ENCODE measurements at places on chromosomes 13 and 19.

- DNase-seq: no peak
- peaks cover 19% of the 10 kb centered on the region for H3K4me1 ChIP-seq
- H3K36me3 ChIP-seq: peaks cover 19% of the 10 kb centered on the region
- no peak overlapping the region for H3K27ac ChIP-seq
Observed at GRCh38 chr19:52603558-52604207, 33.6 kb downstream of the ZNF701 start.

- H3K4me1 ChIP-seq: peaks cover 24% of the 10 kb centered on the region
- no peak for DNase-seq
- no peaks in the 10 kb centered on the region for H3K27me3 ChIP-seq
- no peaks in the 10 kb centered on the region for H3K36me3 ChIP-seq
- H3K27ac ChIP-seq: no peak overlapping the region
Observed at GRCh38 chr13:50572129-50572528, 271.4 kb downstream of the DLEU7 start.

DNA sequence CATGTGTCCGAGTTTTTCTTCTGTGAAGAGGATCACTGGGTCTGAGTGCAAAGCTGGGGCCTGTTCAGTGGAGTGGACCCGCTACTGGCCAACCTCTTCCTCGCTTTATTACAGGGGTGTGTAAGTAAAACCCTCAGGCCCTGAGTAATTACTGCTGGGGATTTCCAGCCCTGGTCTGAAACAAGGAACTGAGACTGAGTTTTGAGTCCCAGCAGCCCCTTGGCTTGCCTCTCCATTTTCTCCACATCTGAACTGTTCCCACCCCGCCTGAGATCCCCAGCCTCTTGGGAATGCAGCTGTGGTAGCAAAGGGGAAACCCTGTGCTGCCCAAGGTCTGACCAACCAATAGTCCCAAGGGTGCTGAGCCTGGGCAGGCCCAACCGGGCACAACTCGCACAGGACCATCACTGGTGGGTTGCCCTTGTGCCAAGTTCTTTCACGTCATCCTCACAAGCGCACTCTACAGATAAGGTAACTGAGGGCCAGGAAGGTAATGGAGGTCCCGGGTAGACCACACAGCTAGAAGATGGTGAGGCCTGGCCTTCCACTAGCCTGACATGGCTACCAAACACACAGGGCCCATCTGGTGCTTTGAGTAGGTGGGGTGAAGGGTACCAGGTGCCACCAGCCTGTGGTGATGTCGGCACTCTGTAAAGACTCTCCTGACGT is 13.7 kb upstream of the SLC35E1 start:
- peak overlapping the region; percentile 84 for H3K27ac ChIP-seq
- no peak for DNase-seq
- H3K36me3 ChIP-seq: no peaks in the 10 kb centered on the region
- no peaks in the 10 kb centered on the region for H3K4me1 ChIP-seq
- H3K4me3 ChIP-seq: no peak overlapping the region

- H3K4me3 ChIP-seq: peak overlapping the region; percentile 100
- H3K27ac ChIP-seq: peak overlapping the region; percentile 100
- DNase-seq: no peak
- H3K36me3 ChIP-seq: no peaks in the 10 kb centered on the region
- peaks cover 35% of the 10 kb centered on the region for H3K4me1 ChIP-seq
Observed at GRCh38 chr19:14516746-14517438, 1.3 kb downstream of the DNAJB1 start.

GRCh38 chr13:44867825-44868224 is 121.4 kb downstream of the NUFIP1 start:
- no peak for DNase-seq
- no peaks in the 10 kb centered on the region for H3K27me3 ChIP-seq
- H3K36me3 ChIP-seq: no peaks in the 10 kb centered on the region
- H3K4me3 ChIP-seq: no peak overlapping the region

DNA sequence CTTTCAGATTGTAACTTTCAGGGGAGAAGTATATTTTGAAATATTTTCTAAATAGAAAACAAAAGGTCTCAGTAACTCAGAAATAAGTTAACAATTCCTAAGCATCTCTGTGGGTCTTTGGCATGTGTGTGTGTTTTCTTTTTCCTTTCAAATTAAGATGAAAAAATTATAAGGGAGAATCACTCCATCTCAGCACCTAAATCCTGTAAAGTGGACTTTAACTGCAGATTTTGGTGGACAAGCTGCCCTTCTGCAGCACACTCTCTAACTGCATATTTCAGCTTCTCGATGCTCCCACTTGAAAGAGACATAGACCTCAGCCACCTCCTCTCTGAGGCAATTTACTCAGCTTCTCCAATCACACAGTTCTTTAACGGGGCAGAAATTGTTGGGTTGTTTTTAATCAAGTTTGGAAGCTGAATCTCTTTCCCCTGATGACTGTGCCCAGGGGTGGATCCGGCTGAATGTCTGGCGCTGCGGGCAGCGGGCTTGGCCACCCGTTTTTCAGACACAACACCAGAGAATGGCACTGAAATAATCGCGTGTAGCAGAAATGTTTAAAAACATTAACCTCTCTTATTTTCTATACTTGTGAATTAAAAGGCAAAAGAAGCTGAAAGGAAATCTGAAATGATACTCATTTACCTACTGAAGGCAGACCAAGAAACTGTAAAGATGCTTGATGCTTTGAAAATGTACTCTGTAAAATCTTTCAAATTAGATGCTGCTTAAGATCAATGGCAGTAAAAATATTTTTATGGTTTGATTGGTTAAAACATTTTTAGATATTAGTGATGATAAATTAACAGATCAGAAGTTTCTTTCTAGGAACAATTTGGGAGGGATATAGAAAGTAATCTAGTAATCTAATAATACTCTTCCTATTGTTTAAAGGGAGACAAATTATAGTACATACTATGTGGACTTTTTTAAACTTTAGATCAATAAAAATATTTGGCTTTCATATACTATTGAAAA is 12.4 kb downstream of the ZIC2 start:
- peaks cover 13% of the 10 kb centered on the region for H3K27me3 ChIP-seq
- H3K4me3 ChIP-seq: no peak overlapping the region
- DNase-seq: no peak
- H3K27ac ChIP-seq: no peak overlapping the region
- peaks cover 41% of the 10 kb centered on the region for H3K4me1 ChIP-seq

DNA sequence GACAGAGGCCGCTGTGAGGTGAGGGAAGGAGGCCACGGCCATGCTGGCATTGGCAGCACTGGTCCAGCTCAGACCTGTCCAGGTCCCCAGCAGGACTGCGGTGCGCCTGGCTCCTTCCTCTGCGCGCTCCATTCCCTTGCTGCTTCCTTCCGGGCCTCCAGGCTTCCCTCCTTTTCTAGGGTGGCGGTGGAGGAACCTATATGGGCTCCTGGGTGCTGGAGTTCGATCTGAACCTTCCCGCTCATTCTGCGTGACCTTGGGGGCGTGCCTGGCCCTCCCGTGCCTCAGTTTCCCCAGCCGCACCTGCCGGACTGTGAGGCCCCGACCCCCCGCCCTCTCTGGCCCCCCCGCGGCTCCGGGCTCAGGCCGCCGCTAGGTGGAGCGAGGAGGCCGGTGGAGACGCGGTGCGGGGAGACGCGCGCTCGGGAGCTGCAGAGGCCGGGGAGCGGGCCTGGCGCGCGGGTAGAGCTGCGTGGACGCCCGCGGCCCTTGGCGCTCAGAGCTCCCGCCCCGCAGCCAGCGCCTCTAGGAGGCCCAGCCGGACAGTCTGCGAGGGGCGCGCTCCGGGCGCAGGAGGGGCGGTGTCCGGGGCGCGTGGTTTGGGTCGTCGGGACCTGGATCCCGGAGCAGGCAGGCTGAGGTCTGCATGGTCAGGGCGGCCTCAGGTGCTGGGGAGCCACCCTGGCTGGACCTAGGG is 29.9 kb downstream of the EFNA2 start:
- H3K36me3 ChIP-seq: no peaks in the 10 kb centered on the region
- no peaks in the 10 kb centered on the region for H3K4me1 ChIP-seq
- no peak for DNase-seq
- no peak overlapping the region for H3K27ac ChIP-seq

DNA sequence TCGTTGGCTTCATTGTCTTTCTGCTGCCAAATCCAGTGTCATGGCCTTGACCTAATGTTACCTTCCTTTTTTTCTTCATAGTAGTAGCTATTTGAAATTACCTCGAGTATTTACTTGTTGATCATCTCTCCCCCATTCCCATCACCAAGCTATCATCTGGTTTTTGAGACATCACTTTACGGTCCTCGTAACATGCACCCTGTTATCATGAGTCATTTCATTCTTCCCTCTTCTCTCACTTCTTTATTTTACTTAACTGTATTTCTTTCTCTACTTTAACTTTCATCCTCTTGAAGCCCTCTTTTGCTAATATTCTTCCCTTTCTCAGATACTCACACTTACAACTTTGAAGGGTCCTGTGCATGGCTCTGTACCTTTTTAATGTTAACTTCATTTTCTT is 31.8 kb downstream of the TPP2 start:
- H3K27me3 ChIP-seq: no peaks in the 10 kb centered on the region
- H3K36me3 ChIP-seq: peaks cover 8% of the 10 kb centered on the region
- no peak overlapping the region for H3K27ac ChIP-seq
- no peaks in the 10 kb centered on the region for H3K4me1 ChIP-seq
- no peak for DNase-seq
- H3K4me3 ChIP-seq: no peak overlapping the region

GRCh38 chr13:31982124-31982523 is 49.5 kb upstream of the FRY start:
- H3K4me1 ChIP-seq: no peaks in the 10 kb centered on the region
- no peak overlapping the region for H3K4me3 ChIP-seq
- no peak overlapping the region for H3K27ac ChIP-seq
- H3K36me3 ChIP-seq: no peaks in the 10 kb centered on the region
- no peak for DNase-seq

- DNase-seq: no peak
- no peaks in the 10 kb centered on the region for H3K27me3 ChIP-seq
- no peak overlapping the region for H3K4me3 ChIP-seq
- no peaks in the 10 kb centered on the region for H3K36me3 ChIP-seq
- H3K27ac ChIP-seq: no peak overlapping the region
Observed at GRCh38 chr19:37954421-37954874, 47.4 kb downstream of the SIPA1L3 start.

GRCh38 chr19:45152504-45153338 is 8.1 kb downstream of the NKPD1 start:
- H3K27ac ChIP-seq: no peak overlapping the region
- peaks cover 71% of the 10 kb centered on the region for H3K27me3 ChIP-seq
- H3K4me1 ChIP-seq: peaks cover 23% of the 10 kb centered on the region
- H3K36me3 ChIP-seq: peaks cover 14% of the 10 kb centered on the region

- no peaks in the 10 kb centered on the region for H3K36me3 ChIP-seq
- H3K27ac ChIP-seq: no peak overlapping the region
- H3K4me3 ChIP-seq: no peak overlapping the region
- peak; percentile 25 for DNase-seq
Observed at GRCh38 chr19:41588497-41589209, 12.7 kb downstream of the CEACAM21 start.

DNA sequence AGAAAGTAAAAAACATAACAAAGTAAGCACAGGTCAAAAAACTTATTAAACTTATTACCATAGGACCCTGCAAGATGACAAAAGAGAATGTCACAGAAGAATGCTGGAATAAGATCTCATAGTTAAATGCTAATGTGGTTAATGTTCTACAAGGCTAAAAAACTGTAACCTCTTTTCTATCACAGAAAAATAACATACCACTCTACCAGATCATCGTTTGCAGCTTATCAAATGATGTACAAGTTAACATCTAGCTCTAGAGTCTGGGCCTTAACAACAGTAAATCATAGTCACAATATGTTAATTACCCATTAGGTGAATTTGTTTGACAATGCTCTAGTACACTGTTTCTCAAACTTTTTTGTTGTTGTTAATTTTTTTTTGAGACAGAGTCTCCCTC is 53.0 kb downstream of the NUFIP1 start:
- no peaks in the 10 kb centered on the region for H3K27me3 ChIP-seq
- DNase-seq: no peak
- H3K4me3 ChIP-seq: no peak overlapping the region
- no peaks in the 10 kb centered on the region for H3K36me3 ChIP-seq

GRCh38 chr13:29165840-29166239 is 345.7 kb downstream of the MTUS2 start:
- DNase-seq: no peak
- no peak overlapping the region for H3K27ac ChIP-seq
- no peaks in the 10 kb centered on the region for H3K36me3 ChIP-seq
- no peak overlapping the region for H3K4me3 ChIP-seq
- no peaks in the 10 kb centered on the region for H3K27me3 ChIP-seq
- no peaks in the 10 kb centered on the region for H3K4me1 ChIP-seq

DNA sequence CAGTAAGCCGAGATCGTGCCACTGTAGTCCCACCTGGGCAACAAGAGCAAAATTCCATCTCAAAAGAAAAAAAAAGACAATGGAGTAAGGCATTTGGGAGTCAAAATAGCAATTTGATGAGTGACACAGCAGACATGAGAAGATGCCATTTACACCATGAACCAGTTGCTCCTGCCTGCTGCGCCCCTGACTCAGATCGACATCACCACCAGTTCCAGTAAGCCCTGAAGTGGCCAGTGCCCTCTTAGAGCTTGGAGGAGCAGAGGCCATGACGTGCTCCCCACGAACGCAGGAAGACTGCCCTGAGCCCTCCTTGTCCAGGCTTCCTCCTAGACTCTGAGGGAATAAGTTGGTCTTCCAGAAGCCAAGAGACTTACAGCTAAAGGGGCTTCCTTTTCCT is 339.2 kb downstream of the MYO16 start:
- H3K27me3 ChIP-seq: no peaks in the 10 kb centered on the region
- DNase-seq: no peak
- no peak overlapping the region for H3K27ac ChIP-seq
- no peaks in the 10 kb centered on the region for H3K36me3 ChIP-seq

DNA sequence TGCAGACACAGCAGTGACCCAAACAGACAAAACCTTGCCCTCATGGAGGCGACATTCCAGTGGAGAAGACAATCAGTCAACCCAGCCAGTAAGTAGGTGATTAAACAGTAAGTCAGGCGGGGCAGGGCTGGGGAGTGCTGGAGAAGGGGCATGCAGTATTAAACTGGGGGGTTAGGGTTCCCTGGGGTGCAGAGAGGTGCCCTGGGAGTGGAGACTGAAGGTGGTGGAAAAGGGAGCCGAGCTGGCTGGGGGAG is 31.2 kb upstream of the FXYD3 start:
- no peaks in the 10 kb centered on the region for H3K36me3 ChIP-seq
- no peak overlapping the region for H3K4me3 ChIP-seq
- H3K27me3 ChIP-seq: no peaks in the 10 kb centered on the region
- no peak for DNase-seq

GRCh38 chr13:50209631-50210030 is 194.4 kb downstream of the KCNRG start:
- H3K36me3 ChIP-seq: no peaks in the 10 kb centered on the region
- no peak overlapping the region for H3K27ac ChIP-seq
- no peaks in the 10 kb centered on the region for H3K4me1 ChIP-seq
- H3K4me3 ChIP-seq: no peak overlapping the region
- no peak for DNase-seq

- no peak for DNase-seq
- H3K36me3 ChIP-seq: no peaks in the 10 kb centered on the region
- no peak overlapping the region for H3K4me3 ChIP-seq
- H3K27me3 ChIP-seq: no peaks in the 10 kb centered on the region
- no peak overlapping the region for H3K27ac ChIP-seq
- no peaks in the 10 kb centered on the region for H3K4me1 ChIP-seq
Observed at GRCh38 chr13:96836733-96837132, 157.5 kb downstream of the OXGR1 start.

- H3K4me1 ChIP-seq: no peaks in the 10 kb centered on the region
- H3K4me3 ChIP-seq: no peak overlapping the region
- no peaks in the 10 kb centered on the region for H3K27me3 ChIP-seq
- H3K36me3 ChIP-seq: peaks cover 70% of the 10 kb centered on the region
Observed at GRCh38 chr19:24069905-24070657, 16.9 kb upstream of the ZNF254 start.

- H3K27me3 ChIP-seq: no peaks in the 10 kb centered on the region
- no peaks in the 10 kb centered on the region for H3K4me1 ChIP-seq
- H3K4me3 ChIP-seq: no peak overlapping the region
- H3K27ac ChIP-seq: no peak overlapping the region
- DNase-seq: no peak
Observed at GRCh38 chr13:60655256-60655655, 258.2 kb downstream of the TDRD3 start.

Measured in tibial nerve (tissue), 4 donors.